ENCODE measurements at places on chromosomes 11 and 22.

GRCh38 chr11:121889186-121889585, 226.8 kb downstream of the BLID start:
- DNase-seq: no peak

- no peak for DNase-seq
Measured at GRCh38 chr11:28631148-28631547, 523.0 kb downstream of the METTL15 start.

GRCh38 chr11:111975076-111975806, 38.1 kb downstream of the DIXDC1 start:
- DNase-seq: no peak

GRCh38 chr11:109196016-109196415, 226.0 kb upstream of the C11orf87 start:
- no peak for DNase-seq

DNA sequence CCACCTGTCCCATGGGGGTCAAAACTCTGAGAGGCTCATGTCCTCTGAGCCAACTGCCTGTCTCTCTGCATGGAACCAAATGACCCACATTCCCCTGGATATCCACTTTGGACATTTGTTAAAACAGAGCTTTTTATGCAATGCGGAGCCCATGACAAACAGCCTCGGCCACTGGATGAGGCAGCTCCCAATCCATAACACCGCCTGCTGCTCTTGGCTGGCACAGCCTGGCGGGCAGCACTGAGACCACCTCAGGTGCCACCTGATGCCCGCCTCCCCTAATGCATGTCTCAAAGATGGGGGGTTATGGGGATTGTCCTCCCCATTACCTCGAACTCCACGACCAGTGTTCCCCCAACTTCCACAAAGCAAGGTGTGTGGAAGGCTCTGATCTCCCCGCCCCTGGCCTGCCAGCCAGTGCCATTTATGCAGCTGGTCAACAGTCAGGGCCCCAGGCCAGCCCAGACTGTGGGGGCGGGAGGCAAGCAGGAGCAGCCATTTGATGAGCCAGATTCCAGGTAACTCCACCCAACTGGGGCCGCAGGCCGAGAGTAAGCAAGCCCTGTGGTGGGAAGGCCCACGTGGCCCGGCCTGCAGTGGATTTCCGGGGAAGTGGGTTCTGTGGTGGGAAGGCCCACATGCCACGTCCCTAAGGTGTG, 84.2 kb downstream of the PHF21B start:
- DNase-seq: no peak

- no peak for DNase-seq
Measured at GRCh38 chr11:1302461-1303125, 6.8 kb downstream of the TOLLIP start.

DNA sequence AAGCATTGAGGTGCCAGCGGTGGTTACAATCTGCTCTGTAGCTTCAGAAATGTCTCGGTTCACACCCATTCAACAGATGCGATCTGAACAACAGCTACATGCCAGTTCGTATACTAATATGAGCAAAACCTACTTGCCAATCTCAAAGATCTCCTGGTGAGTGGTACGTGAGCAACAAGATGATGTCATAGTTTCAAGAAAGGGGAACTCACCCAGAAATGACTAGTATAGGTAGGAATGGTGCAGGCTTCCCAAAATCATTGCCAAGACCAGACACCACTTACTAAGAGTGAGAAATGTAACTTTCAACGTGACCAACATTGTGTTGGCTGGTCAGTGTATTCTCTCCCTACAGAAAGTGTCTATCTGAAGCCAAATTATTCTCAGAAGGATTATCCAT, 31.1 kb downstream of the OR6Q1 start:
- no peak for DNase-seq

DNA sequence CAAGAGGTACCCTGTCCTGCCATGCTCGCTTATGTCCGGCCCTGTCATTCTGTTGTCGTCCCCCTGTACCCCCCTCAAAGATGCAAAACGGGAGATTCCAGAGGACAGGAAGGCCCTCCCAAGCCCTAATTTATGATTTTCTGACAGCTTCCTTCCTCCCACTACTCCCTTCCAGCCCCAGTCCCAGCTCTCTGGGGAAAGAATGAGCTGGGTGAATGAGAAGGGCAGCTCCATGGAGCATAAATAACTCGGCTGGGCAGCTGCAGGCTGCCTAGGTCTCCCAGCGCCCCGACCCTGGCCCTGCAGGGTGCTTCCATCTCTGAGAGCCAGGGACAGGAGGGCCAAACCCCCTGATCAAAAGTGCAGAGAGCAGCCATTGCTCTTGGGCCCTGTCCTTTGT, 3.9 kb upstream of the EMID1 start:
- no peak for DNase-seq

Measured in left colon (tissue), 2 donors.